Caco-2 (cell line): ENCODE measurements at places on chromosomes 3 and 15. TPM values are rescaled to one million over a fixed set of nuclear protein-coding genes. Genes with fewer than 3 reads are reported as not detected.

DNA sequence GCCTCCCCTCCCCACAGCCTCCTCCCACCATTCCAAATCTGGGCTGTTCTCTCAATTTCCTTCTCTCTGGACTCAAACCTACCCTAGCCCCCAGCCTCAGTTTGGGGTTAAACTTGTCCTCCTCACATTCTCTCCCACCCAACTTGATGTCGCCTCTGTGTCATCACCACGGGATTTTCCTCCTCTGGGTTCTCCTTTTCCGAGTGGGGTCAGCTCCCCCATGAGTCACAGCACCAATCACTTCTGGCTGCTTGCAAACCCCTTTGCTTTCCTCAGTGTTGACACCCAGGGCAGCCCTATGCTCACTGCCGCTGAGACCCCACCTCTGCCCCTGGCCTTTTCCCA, 451 bp downstream of the CCR5AS start:
- H3K4me1 ChIP-seq: peaks cover 17% of the 10 kb centered on the region
- H3K27me3 ChIP-seq: no peaks in the 10 kb centered on the region
- DNase-seq: no peak
- H3K27ac ChIP-seq: peak overlapping the region; percentile 57
- no peak overlapping the region for H3K4me3 ChIP-seq

Gene GHSR
- not detected in 2 replicates for total RNA-seq

Gene TPRG1
- total RNA-seq: 1.5 and 1.6 TPM in 2 replicates

DNA sequence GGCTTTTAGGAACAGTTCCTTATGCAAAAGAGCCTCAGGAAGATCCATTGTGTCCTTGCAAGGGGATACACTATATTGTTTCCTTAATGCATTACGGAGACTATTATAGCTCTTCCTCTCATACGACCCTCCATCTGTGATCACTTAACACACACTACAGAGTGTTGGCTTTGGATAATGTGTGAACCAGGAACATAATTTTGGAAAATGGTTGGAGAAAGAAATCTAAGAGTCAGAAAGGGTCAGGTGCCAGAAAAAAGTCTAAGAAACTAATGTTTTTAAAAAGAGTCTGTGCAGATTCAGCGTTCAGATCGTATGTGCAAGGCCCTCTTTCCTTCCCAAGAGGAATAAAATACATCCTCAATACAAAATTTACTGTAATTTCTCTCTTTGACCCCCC, 27.3 kb downstream of the LRRN1 start:
- H3K27me3 ChIP-seq: no peaks in the 10 kb centered on the region
- H3K27ac ChIP-seq: no peak overlapping the region
- no peaks in the 10 kb centered on the region for H3K36me3 ChIP-seq
- DNase-seq: no peak
- no peak overlapping the region for H3K4me3 ChIP-seq
- no peaks in the 10 kb centered on the region for H3K4me1 ChIP-seq

DNA sequence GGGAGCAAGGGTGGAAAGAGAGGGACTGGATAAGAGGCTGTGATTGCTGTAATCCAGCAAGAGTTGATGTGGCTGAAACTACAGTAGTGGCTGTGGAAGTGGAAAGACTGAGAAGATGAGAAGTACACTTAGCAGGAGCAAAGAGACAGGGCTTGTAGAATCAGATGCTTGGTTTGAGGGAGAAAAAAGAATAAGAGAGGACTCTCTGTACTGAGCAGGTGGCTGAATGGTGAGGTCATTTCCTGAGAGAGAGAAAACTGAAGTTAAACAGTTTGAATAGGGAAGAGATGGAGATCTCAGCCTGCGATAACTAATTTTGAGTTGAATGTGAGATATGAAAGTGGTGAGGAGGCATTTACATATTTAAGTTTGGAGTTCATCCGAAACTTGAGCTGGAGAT, 95.8 kb upstream of the SLC25A36 start:
- no peaks in the 10 kb centered on the region for H3K4me1 ChIP-seq
- DNase-seq: no peak
- no peaks in the 10 kb centered on the region; the same call in 1 of the 2 replicates for H3K27me3 ChIP-seq

DNA sequence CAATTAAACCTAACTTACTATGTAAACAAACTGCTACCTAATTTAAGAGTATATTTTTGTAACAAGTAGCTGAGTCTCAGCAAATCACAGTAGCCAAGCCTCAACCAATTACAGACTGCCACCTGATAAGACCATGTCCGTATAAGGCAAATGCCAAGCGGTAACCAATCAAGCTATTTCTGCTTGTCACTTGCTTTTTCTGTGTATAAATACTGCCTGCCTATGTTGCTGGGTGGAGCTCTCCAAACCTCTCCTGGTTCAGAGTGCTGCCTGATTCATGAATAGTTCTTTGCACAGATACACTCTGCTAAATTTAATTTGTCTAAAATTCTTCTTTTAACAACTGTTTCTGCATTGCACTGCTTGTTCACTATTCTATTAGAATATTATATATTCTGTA, 42.6 kb downstream of the ZNF148 start:
- no peak overlapping the region for H3K27ac ChIP-seq
- H3K36me3 ChIP-seq: no peaks in the 10 kb centered on the region
- no peaks in the 10 kb centered on the region for H3K27me3 ChIP-seq
- DNase-seq: no peak
- no peak overlapping the region for H3K4me3 ChIP-seq
- 0 out of 2 replicates have a peak, but pooled peaks cover 6% of the 10 kb centered on the region for H3K4me1 ChIP-seq

DNA sequence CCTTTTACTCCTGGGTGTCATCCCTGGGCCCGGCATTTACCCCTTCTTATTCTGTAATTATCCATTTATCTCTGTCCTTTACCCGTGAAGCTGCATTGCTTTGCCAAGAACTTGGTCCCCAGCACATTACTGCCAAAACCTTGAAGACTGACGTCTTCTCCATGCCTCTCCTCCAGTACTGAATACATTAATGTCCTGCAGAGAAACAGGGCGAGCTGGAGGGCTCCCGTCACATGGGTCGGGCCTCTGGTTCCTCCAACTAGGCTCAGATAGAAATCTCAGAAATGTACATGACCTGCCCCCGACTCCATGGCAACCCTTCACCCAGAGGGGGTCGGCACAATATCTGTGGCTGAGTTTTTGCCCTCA, 445 bp downstream of the EFCAB12 start:
- H3K4me1 ChIP-seq: 0 out of 2 replicates have a peak, but pooled peaks cover 3% of the 10 kb centered on the region
- no peaks in the 10 kb centered on the region for H3K27me3 ChIP-seq
- H3K27ac ChIP-seq: no peak overlapping the region
- H3K36me3 ChIP-seq: peaks cover 3% of the 10 kb centered on the region; the same call in 1 of the 2 replicates

DNA sequence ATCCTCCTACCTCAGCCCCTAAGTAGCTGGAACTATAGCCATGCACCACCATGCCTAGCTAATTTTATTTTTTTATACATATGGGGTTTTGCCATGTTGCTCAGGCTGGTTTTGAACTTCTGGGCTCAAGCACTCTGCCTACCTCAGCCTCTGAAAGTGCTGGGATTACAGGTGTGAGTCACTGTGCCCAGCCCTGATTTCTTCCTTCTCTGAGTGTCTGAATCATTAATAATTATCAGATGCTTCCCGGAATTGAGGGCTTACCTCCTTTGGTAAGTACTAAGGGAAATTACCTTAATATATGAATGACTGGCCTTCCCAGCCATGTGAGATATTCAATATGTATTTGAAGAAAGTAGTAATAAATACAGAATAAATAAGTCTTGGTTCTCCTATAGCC, 7.2 kb downstream of the CLPX start:
- H3K4me3 ChIP-seq: no peak overlapping the region
- H3K27ac ChIP-seq: no peak overlapping the region
- no peaks in the 10 kb centered on the region for H3K36me3 ChIP-seq
- no peaks in the 10 kb centered on the region for H3K27me3 ChIP-seq
- peaks cover 14% of the 10 kb centered on the region for H3K4me1 ChIP-seq

Gene CDCP1
- total RNA-seq: 22.5 and 25.0 TPM in 2 replicates

DNA sequence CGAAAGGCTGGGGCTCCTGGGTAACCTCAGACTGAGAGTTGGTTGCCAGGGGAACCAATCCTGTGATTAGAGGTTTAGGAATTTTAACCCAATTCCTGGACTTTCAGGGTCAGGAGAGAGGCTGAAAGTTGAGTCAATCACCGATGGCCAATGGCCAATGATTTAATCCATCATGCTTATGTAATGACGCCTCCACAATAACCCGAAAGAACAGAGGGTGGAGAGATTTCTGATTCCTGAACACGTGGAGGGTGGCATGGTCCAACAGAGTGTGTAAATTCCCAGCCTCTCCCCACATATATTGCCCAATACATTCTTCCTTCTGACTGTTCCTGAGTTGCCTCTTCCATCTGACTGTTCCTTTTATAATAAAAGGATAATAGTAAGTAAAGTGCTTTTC, 137.2 kb upstream of the CBLB start:
- no peak overlapping the region for H3K4me3 ChIP-seq
- H3K4me1 ChIP-seq: no peaks in the 10 kb centered on the region
- H3K27me3 ChIP-seq: no peaks in the 10 kb centered on the region
- H3K36me3 ChIP-seq: no peaks in the 10 kb centered on the region
- no peak overlapping the region for H3K27ac ChIP-seq

Gene DUOXA2
- total RNA-seq: 1.5 and 1.6 TPM in 2 replicates

Gene ROBO1
- total RNA-seq: 1.8 and 2.3 TPM in 2 replicates

- no peaks in the 10 kb centered on the region for H3K27me3 ChIP-seq
- H3K4me3 ChIP-seq: no peak overlapping the region
- DNase-seq: no peak
- H3K36me3 ChIP-seq: no peaks in the 10 kb centered on the region
These were observed 78.7 kb downstream of the FAIM start for GRCh38 chr3:138687236-138687635.

GRCh38 chr15:88125576-88125975, 131.0 kb downstream of the NTRK3 start:
- H3K27me3 ChIP-seq: no peaks in the 10 kb centered on the region; the same call in 1 of the 2 replicates
- H3K36me3 ChIP-seq: no peaks in the 10 kb centered on the region
- DNase-seq: no peak
- no peaks in the 10 kb centered on the region for H3K4me1 ChIP-seq
- H3K4me3 ChIP-seq: no peak overlapping the region

Gene GRM2
- 0.14 TPM in 2 replicates for total RNA-seq

Gene MYRIP
- total RNA-seq: 0.59 and 0.77 TPM in 2 replicates

- no peak overlapping the region for H3K27ac ChIP-seq
- H3K36me3 ChIP-seq: no peaks in the 10 kb centered on the region
- no peak for DNase-seq
- H3K4me1 ChIP-seq: no peaks in the 10 kb centered on the region
These were observed 39.6 kb upstream of the MEF2A start for GRCh38 chr15:99526176-99526575.

GRCh38 chr3:64559588-64559987, 128.2 kb downstream of the ADAMTS9 start:
- H3K27me3 ChIP-seq: no peaks in the 10 kb centered on the region
- no peak overlapping the region for H3K4me3 ChIP-seq
- no peaks in the 10 kb centered on the region for H3K36me3 ChIP-seq
- DNase-seq: no peak
- no peaks in the 10 kb centered on the region for H3K4me1 ChIP-seq
- H3K27ac ChIP-seq: no peak overlapping the region

DNA sequence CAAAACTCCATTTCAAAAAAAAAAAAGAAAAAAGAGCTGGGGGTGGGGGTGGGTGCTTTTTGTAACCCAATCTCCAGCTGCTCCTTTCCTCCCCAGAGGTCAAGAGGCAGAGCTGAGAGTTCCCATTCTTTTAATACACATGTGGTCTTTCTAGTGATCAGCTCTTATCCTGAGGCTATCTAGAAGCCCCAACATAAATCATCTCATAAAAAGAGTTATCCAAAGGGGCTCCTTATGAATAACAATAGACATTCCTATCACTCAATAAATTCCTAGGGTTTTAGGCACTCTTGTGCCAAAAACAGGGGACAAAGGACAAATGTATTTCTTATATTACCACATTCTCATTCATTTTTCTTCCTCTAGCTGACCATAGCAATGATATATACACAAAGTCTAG, 25.1 kb upstream of the GAP43 start:
- H3K4me3 ChIP-seq: no peak overlapping the region
- no peaks in the 10 kb centered on the region for H3K27me3 ChIP-seq
- no peaks in the 10 kb centered on the region for H3K4me1 ChIP-seq
- H3K36me3 ChIP-seq: no peaks in the 10 kb centered on the region
- H3K27ac ChIP-seq: no peak overlapping the region

DNA sequence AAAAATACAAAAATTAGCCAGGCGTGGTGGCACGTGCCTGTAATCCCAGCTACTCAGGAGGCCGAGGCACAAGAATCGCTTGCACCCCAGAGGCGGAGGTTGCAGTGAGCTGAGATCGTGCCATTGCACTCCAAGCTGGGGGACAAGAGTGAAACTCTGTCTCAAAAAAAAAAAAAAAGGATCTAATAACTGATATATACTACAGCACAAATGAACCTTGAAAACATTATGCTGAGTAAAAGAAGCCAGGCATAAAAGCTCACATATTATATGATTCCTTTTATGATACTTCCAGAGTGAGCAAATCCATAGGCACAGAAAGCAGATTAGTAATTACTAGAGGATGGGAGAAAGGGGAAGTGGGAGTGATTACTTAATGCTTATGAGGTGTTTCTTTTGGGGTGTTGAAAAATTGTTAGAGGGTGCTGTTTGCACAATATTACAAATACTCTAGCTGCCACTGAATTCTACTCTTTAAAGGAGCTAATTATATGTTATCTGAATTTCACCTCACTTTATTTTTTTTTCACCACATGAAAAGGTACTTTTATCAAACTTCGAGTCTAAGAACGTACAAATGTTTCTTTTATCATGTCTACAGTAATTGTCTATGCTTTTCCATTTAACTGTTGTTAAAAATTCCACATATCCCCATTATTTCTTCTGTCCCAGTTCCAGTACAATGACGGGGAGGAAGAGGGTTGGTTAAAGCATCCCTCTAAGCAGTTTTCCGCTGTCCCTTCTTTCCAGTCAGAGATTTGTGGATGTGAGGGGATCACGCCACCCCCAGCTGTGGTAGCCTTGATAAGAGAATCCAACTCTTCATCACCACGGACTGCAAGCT, 77.7 kb upstream of the FAM174B start:
- peak overlapping the region; percentile 92 for H3K27ac ChIP-seq
- no peaks in the 10 kb centered on the region for H3K36me3 ChIP-seq
- DNase-seq: no peak
- no peaks in the 10 kb centered on the region for H3K27me3 ChIP-seq
- H3K4me1 ChIP-seq: peaks cover 10% of the 10 kb centered on the region; the same call in 1 of the 2 replicates

- H3K27me3 ChIP-seq: no peaks in the 10 kb centered on the region
- no peak overlapping the region for H3K27ac ChIP-seq
- DNase-seq: no peak
- no peaks in the 10 kb centered on the region; the same call in 1 of the 2 replicates for H3K4me1 ChIP-seq
These were observed 264.0 kb downstream of the TIGIT start for GRCh38 chr3:114557791-114558190.
